D341Med (cell line): ENCODE measurements at places on chromosomes 16 and 17.
A peak's percentile ranks its signal among the peaks of the same experiment; 100 is the strongest.

DNA sequence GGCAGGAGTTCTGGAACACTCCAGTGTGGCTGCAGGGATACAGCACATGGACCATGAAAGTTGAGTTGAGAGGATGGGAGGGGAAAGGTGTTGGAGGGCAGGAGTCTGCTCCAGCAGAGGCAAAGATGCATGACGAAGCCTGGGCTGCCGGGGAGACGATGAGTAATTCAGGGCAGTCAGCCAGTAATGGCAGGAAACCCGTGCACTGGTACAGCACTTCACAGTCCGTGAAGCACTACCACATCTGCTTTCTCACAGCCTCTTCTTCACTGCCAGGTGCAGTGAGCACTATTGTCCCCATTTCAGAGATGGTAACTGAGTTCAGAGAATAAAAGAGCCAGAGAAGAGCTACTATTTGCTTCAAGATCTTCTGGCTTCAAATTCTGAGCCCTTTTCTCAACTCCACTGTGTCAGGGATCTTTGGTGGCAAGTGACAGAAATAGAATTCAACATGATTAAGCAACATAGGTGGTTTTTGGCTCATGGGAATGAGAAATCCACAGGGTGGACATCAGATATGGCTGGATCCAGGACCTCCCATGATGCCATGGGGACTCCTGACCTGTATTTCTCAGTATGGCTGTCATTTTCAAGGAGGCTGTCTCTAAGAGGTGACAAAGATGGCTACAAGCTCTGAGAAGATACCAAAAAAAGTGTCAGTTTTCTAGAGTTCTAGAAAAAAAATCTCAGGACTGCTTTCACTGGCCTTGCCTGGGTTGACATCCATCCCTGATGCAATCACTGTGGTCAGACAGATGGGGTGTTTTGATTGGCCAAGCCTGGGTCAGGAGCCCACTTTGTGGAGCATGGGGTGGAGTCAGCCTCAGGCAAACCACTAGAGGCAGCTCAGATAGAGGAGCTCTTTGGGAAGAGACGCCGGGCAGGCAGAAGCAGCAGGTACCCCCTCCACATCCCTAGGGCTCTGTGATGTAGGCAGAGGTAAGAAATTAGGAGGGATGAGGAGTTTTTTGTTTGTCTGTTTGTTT is 24.7 kb downstream of the IL21R start:
- no peak for DNase-seq

- DNase-seq: peak; percentile 59
Measured at GRCh38 chr16:84144209-84144858, 643 bp downstream of the HSDL1 start.

DNA sequence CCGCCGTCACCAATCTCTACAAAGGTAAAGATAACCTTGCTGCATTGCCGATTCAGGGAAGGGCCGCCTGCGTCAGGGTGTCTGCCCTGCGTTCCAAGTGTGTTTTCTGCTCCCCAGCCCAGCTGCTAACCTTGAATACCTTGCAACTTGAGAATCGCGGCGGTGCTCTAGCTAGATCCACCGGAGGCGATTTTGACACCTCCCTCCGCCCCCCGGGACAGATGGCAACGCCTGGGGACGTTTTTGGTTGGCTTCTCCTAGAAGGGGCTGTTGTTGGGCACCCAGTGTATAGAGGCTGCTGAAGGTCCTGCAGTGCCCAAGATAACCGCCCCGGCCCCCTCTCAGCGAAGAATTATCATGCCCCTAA is 1.5 kb downstream of the HAPSTR1 start:
- peak; percentile 53 for DNase-seq

DNA sequence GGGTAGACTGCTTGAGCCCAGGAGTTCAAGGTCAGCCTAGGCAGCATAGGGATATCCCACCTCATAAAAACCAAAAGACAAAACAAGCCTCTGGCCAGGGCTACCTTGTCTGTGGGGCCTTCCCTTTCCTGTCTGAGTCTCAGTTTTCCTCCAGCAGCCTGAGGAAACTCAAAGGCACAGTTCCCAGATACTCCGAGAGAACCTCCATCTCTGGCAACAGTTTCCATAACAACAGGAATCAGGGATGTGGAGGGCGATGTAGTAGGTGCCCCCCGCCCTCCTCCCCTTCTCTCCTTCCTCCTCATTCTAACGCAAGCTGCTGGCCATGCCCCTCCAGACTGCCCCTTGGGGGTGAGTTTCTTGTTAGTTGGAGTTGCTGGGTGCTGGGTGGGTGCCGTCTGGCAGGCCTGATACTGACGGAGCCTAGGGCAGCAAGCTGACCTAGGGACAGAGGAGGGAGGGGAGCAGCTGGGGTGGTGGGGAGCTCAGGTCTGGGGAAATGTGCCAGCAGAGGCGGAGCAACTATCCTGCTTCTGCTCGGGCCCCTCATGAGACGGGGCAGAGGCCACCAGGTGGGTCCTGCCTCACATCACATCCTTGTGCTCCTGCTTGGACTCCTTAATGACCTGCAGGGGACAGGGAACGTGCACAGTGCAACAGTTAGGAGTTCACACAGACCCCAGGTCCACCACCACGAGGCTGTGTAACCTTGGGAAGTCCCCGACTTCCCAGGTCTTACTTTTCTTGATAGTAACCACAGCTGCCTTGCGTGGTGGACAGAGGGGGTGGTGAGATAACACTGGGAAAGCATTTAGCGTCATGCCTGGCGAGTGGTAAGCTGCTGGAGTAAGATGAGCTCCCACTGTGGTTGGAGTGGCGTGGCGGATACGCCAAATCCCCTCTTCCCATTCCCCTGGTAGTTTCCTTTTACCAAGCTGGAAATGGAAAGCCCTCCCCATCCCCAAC is 7.8 kb upstream of the EFTUD2 start:
- no peak for DNase-seq

DNA sequence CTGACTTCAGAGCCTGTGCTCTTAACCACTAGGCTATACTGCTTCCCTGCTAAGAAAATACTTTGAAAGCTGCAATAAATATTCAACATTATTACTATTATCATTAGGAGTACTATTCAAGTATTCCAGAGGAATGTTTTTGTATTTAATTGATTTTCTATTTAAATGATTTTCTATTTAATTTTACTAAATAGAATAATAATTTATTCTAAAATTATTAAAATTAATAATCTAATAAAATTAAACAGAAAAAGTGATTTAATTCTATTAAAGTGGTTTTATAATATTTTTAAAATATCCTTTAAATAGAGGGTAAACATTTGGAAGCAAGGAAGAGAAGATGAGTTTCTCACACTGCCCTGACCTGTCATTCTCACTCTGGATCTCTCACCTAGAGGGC is 173.8 kb downstream of the DNAH9 start:
- no peak for DNase-seq

GRCh38 chr16:14955546-14956231 is 18.4 kb downstream of the NPIPA1 start:
- DNase-seq: no peak
